SW 1271 (cell line): ENCODE measurements at places on chromosomes 11 and 22.

- no peak for DNase-seq
Observed at GRCh38 chr11:132977241-132977640, 555.1 kb downstream of the OPCML start.

DNA sequence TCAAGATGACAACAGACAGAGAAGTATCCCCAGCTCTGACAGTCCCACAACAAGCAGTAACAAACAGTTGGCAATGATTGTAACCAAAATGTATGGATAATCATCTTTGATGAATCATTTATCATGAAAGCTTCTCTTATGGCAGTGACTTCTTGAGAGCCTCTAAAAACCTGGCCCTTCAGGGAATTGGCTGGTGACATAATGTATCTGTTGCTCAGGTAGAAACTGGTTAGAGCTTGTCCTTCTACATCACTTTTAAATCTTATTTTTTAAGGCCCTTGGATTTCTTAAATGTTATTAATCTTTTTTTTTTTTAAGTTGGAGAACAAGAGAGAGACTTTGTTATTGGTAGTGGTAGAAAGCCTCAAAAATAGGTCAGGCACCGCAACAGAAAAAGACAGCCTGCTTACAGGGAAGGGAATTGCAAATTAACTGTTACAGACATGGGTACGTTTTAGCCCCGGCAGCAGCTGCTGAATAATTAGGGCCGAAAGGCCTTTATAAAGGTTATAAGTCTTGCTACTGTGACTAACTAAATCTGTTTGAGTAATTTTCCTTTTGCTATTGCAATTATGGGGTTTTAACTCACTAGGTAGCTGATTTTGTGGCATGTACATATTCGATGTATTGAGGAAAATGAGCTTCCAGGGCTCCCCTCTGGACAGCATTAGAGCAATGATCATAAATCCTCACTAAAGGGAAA is 207.7 kb upstream of the LRRC4C start:
- DNase-seq: no peak

DNA sequence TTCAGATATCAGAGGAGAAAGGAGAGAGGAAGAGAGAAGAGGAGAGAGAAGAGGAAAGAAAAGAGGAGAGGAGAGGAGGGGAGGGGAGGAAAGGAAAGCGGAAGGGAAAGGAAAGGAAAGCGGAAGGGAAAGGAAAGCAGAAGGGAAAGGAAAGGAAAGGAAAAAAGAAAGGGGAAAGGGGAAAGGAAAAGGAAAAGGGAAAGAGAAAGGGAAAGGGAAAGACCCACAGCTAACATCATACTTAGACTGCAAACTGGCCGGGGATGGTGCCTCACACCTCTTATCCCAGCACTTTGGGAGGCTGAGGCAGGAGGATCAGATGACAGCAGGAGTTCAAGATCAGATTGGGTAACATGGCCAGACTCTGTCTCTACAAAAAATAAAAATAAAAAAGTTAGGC is 11.4 kb downstream of the CHEK2 start:
- DNase-seq: no peak

GRCh38 chr11:48182860-48183526 is 33.6 kb upstream of the OR4B1 start:
- no peak for DNase-seq

DNA sequence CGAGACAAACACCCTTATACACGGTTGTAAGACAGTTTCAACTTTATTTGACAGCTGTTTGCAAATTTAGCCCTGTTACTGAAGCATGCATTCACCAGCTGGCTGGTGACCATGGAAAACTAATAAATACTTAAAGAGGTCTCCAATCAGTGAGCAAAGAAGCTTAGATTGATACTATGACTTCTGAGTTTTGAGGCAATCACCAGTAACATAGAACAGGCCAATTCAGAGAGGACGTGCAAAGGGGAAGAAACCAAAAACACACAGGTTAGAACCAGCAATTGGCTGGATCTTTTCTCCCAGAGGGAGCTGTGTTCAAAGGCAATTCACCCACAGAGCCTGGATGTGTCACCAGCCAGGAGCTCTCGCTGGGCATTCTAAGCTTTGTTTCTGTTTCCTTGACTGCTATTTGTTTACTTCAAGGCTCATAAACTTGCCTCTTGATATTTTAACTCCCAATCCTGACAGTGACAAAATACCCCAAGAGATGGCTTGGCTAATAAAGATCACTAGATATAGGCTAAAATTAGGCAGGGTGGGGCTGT is 113.6 kb upstream of the MTMR2 start:
- no peak for DNase-seq

- DNase-seq: no peak
Observed at GRCh38 chr22:43879901-43880540, 11.8 kb downstream of the PNPLA5 start.

DNA sequence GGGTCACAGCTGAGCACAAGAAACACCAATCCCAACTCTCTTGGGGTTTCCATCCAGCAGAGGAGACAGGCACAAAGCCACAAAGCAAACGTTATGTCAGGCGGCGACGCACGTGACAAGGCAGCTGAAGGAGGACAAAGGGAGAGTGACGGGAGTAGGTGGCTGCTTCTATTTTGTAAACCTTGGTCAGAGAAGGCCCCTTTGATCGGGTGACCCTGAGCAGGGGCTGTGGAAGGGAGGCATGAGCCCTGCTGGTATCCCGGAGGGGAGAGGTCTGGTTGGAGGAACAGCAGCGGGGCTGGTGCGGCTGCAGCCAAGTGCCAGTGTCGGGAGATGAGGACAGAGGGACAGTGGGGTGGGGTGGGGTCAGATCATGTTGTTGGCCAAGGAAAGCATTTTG is 17.3 kb upstream of the RFPL3 start:
- DNase-seq: no peak

DNA sequence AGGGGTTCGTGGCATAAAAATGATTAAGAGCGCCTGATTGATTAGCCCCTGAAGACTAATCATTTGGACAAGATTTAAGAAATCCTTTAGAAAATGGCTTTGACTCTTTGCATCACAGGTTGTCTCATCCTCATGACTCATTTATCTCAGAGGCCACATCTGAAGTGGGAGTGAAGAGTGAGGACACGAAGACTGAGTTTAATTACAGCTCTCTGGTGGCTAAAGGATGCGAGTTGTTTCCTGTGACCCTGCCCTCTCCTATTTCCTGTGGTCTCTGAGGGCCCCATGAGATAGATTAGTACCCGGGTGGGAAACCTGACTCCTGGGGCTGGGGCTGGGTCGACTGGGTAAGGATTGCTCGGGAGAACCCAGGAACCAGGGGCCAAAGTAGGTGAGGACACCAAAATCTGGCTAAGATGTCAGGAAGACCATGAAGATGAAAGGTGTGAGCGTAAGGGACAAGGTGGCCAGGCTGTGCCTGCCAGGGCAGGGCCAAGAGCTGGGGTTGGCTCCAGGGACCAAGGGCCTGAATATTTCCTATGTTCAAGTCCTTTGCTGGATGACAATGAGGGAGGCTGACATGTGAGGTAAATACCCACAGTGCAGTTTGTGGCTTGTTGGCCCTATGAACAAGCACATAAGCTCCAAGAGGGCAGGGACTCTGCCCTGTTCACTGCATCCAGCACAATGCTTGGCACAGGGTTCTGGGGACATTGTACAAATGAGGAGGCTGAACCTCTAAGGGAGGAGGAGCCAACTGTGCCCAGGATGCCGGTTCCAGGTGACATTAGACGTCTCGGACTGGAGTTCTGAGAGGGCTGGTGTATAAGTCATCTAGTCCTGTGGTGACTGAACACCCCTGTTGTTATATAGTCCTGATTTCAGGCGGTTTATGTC is 3.6 kb downstream of the OTOG start:
- DNase-seq: no peak

DNA sequence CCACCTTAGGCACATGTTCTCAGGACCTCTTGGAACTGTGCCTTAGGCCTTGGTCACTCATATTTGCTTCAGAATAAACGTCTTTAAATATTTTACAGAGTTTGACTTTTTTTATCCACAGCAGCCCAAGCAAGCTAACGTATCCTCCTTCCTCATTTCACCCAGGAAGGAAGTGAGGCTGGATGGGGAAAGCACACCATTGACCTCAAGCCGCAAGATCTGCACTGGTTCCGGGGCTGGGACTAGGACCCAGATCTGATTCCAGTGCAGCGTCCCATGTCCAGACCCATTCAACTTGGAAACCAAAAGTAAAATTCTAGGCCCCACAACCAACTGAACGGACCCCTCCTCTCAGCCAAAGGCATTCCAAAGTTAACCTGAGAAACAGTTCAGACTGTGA is 2.4 kb upstream of the LGALS12 start:
- DNase-seq: no peak

DNA sequence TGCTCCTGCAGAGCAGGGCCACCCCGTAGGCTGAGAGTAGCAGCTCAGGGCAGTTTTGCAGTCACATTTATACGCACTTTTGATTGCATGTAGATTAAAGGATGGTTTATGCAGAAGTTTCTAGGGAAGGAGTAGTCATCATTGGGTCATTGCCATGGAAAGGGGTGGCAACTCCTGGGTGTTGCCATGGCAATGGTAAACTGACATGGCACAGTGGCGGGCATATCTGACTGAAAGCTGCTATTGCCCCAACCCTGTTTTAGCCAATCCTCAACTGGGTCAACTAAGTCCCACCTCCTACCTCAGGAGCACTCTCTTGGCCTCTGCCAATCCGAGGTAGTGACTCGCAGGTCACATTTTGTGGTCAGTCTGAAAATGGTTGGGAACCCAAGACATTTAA is 2.4 kb upstream of the ARSA start:
- DNase-seq: no peak

- no peak for DNase-seq
Observed at GRCh38 chr22:24413271-24413670, 14.1 kb upstream of the ADORA2A start.

- DNase-seq: no peak
Observed at GRCh38 chr22:30017375-30018223, 62.7 kb upstream of the HORMAD2 start.

GRCh38 chr11:113177671-113178070 is 136.7 kb upstream of the TTC12 start:
- no peak for DNase-seq

GRCh38 chr11:95625164-95625900 is 164.2 kb downstream of the FAM76B start:
- no peak for DNase-seq

- no peak for DNase-seq
Observed at GRCh38 chr11:104898685-104899013, 389 bp upstream of the CASP12 start.

DNA sequence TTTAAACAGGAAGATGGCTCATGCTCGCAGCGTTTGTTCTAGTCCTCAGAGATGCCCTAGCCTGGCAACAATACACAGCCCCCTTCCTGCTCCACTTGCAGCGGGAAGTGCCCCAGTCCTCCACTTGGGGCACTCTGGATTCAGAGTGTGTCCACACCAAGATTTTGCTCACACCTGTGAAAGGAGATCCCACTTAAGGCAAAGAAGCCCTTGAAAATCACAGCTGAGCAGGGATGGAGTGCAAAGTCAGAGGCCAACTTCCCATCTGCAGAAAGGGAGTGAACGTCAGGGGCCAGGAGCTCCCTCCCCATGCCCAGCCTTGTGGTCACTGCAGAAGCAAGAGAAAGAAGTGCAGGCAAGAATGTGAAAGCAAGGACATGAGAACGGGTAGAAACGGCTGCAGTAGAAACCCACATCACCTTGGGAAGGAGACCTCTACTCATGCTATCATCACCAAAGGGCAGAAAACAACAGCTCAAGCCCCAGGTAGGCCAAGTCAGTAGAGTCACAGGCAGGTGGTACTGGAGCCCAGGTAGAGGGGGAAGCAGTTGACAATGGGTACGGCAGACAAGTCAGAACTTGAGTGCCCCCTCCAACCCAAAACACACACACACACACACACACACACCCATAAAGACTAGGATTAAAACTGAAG is 157.4 kb downstream of the BUD13 start:
- DNase-seq: no peak

- no peak for DNase-seq
Observed at GRCh38 chr22:19442166-19442565, 5.3 kb downstream of the C22orf39 start.

DNA sequence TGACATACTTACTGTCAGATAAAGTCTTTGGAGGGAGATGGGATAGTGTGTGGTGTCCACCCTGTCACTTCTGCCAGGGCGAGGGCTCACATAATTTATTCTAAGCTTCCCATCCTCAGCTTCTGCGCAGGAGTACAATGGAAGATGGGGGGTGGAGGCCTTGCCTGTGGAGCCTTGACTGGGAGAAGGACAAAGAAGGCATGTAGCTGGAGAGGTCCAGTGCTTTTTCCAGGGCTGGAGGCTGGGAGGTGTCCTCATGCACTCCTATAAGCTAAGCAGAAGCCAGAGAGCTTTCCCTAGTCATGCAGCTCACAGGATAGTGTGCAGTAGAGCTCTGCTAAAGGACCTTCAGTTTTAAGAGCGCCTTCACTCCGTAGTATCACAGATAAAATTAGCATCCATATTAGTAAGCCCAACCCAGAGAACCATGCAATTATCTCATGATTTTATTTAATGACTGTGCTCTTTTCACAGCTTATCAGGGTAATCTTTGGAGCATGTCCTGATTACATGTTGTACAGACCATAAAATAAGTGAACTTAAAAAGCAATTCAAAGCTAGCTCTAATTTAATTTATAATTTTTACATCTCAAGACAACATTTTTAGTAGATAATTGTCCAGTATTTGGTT is 148.3 kb downstream of the TEAD1 start:
- DNase-seq: no peak
